ENCODE measurements at places on chromosomes 12 and 14. TPM values are rescaled to one million over a fixed set of nuclear protein-coding genes. Genes with fewer than 3 reads are reported as not detected.

DNA sequence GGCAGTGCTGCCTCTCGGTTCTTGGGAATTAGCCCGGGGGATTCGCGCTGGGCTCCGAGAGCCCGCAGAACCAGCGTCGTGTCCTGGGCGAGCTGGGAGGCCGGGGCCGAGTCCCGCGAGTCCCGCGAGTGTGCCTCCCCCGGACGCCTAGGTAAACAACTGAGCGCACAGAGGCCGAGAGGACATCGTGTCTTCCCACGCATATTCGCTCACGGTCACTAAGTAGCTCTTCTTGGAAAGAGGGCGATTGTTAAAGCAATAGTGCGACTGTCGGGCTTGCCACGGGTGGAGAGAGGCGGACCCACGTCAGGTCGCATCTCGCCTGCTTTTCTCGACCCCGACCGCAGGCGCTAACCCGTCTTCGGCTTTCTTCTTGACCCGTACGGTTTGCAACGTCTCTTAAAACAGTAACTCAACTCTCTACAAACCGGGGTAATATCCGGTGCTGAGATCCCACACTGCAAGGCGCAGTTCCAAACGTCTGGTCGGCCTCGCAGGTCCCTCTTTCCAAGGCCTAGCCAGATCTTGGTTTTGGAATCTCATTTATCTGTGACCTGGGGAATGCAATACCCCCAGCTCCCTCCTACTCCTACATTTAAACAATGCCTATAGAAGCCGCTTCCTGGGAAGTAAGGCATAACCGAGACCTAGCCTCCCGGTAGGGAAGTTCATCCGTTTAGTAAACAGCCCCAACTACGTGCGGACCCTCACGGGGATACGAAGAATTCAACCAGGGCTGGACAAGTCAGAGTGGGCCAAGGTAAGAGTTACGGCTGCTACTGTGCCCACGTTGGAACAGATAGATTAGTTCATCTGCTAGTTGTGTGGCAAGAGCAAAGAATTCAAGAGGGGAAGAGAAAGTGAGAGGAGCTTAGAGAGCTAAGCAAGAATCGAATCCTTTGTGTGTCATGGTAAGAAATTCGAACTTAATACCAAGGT is 736 bp upstream of the PHLDA1 start:
- peak; percentile 58 for DNase-seq

DNA sequence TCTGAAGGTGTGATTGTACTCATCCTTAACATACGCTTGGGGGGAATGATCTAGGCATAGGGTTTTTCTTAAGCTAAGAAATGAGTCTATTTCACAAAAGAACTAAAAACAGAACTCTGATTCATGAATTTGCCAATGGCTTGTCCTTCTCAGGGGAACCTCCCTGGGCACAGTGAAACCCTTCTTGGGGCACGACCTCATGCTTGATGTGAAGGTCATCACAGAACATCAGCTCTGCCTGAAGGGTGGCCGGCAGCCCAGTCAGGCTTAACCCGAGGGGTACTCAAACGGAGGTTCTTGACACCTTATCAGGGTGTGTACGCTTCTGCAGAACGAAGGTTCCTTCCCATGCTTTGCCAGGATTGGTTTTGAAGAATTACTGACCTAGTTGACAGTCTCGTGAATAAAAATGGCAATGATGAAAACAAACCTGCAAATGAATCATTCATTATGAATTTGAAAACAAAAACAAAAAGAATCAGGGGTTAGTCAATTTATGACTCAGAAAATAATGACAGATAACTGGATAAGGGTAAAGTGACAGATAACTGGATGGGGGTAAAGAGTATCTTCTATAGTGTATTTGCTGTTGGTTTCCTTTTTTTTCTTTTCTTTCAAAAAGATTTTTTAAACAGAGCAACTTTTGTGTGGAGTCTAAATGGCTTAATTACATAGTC is 86.4 kb downstream of the GALNT8 start:
- no peak for DNase-seq

- DNase-seq, result peak; percentile 33
Measured at GRCh38 chr12:12562016-12562483, 613 bp downstream of the DUSP16 start.

GRCh38 chr14:58426670-58427280 is 556 bp downstream of the TIMM9 start:
- peak; percentile 41 for DNase-seq

GRCh38 chr14:63513756-63514155 is 29.4 kb downstream of the PPP2R5E start:
- no peak for DNase-seq

GRCh38 chr12:58414398-58414871 is 473.1 kb downstream of the ATP23 start:
- no peak for DNase-seq

- peak; percentile 5 for DNase-seq
Measured at GRCh38 chr14:34722723-34723545, 8.5 kb upstream of the CFL2 start.

GRCh38 chr14:38150075-38150474 is 57.6 kb upstream of the SSTR1 start:
- no peak for DNase-seq

DNA sequence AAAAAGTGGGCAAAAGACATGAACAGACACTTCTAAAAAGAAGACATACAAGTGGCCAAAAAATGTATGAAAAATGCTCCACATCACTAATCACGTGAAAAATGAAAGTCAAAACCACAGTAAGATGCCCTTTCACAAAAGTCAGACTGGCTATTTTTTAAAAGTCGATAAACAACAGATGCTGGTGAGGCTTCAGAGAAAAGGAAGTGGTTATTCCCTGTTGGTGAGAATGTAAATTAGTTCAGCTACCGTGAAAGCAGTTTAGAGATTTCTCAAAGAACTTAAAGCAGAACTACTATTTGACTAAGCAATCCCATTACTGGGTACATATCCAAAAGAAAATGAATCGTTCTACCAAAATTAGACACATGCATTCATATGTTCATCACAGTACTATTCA is 237.0 kb downstream of the KIF21A start:
- no peak for DNase-seq

DNA sequence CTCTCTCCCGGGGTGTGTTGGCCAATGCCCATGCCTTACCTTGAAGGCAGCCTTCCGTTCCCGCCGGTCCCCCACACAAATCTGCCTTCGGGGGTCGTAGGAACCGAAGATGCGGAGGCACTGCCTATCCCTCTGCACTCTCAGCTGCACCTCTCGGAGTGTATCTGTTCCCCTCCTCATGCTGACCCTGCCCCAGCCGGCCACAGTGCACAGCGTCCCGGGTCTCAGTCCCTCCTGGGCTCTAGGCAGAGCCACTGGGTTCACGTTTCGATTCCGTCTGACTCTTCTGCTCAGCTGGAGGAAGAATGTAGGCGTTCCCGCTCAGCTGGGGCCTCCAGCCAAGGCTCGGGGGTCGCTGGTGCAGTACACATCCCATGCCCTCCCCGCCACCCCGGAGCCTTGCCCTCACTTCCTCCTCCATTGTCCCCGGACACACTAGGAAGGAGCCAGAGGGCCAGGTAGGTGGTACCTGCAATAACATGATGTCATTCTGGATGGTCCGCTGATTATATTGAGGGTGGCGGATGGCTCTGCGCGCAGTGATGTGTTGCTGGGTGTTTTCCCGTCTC is 1.8 kb downstream of the CTSG start:
- DNase-seq, result no peak

- no peak for DNase-seq
Measured at GRCh38 chr12:16062611-16063010, 151.5 kb downstream of the DERA start.

DNA sequence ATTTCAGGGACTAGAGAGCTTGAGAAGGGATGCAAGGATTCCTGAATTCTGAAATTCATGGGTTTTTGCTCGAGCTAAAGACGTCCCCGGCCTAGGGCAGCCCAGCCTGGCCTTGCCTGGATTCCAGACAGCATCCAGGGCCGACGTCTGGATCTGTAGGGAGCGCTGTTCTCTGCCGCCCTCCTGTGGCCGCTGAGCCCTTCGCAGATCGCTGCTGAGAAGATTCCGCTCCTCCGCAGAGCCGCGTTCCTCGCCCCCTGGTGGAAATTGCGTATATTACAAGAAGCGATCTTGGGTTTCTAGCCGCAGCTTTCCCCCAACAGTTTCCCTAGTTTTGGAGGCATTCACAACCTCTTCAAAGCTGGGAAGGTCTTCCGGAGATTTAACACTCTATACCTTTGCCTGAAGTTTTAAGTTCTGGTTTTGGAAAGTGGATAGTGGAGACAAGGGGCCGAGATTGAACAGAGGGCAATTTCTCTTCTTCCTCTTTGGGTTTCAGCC is 5.1 kb downstream of the CISTR start:
- peak; percentile 83 for DNase-seq

GRCh38 chr12:123344086-123344485 is 20.6 kb downstream of the SBNO1 start:
- no peak for DNase-seq

DNA sequence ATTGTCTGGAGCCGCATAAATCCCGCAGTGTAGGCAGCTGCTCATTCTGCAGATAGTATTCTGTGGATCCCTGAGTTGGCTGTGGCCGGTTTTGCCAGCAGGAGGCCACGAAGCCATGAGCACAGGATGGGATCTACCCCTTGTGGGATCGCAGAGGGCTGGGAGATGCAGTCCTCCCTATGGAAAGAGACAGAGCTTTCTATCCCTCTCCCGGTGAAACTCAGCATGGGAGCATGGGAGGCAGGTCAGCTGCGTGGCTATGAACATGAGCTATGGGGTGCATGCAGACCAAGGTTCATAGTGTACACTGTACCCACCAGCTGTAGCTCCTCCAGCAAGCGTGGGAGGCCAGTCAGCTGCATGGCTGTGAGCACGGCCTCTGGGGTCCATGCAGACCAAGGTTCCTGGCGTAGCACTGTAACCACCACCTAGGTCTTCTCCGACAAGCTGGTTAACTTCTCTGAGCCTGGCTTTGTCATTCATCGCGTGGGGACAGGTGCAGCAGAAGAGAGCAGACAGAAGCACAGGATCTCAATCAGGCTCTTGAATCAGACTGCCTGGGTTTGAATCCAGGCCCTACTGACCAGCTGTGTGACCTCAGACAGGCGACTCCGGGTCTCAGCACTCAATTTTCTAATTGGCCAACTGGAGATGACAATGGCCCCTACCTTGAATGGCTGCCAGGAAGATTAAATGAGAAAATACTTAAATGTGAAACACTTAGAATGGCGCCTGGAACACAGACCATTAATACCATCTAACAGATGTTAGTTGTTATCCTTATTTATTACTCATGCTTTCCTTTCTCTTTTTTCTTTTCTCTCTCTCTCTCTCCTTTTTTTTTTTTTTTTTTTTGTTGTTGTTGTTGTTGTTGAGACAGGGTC is 6.0 kb downstream of the BDKRB1 start:
- DNase-seq, result no peak

Gene GPR137C
- total RNA-seq, result 0.32 TPM

Gene SAMD15
- 0.34 TPM for total RNA-seq

Gene PHETA1
- total RNA-seq, result 2.0 TPM

Gene CCDC196
- not detected for total RNA-seq

Gene MYF5
- not detected for total RNA-seq

Gene TTC9
- 4.9 TPM for total RNA-seq

Gene HOTAIR
- total RNA-seq, result not detected

Gene CNPY2
- total RNA-seq, result 142 TPM

Gene POU6F1
- total RNA-seq, result 6.5 TPM
